ENCODE measurements at places on chromosomes 3 and 15.

DNA sequence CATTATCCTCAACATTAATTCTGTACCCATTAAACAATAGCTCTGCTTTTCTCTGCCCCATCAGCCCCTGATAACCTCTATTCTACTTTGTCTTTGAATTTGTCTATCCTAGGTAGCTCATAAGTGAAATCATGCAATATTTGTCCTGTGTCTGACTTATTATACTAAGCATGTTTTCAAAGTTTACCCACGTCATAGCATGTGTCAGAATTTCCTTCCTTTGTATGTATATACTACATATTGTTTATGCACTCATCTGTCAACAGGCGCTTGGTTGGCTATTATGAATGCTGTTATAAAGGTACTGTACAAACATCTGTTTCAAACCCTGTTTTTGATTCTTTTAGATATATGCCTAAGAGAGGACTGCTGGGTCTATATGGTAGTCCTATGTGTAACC is 18.2 kb downstream of the CSNK1G1 start:
- DNase-seq, result no peak

GRCh38 chr3:177673112-177673914 is 476.0 kb upstream of the TBL1XR1 start:
- DNase-seq, result peak; percentile 26

- no peak for DNase-seq
These were observed 27.3 kb downstream of the MOBP start for GRCh38 chr3:39494781-39495180.

GRCh38 chr3:29280404-29281093 is at the start of gene RBMS3:
Gene RBMS3 (plus strand): TSS chr3:29281071.
- peak; percentile 86 for DNase-seq

DNA sequence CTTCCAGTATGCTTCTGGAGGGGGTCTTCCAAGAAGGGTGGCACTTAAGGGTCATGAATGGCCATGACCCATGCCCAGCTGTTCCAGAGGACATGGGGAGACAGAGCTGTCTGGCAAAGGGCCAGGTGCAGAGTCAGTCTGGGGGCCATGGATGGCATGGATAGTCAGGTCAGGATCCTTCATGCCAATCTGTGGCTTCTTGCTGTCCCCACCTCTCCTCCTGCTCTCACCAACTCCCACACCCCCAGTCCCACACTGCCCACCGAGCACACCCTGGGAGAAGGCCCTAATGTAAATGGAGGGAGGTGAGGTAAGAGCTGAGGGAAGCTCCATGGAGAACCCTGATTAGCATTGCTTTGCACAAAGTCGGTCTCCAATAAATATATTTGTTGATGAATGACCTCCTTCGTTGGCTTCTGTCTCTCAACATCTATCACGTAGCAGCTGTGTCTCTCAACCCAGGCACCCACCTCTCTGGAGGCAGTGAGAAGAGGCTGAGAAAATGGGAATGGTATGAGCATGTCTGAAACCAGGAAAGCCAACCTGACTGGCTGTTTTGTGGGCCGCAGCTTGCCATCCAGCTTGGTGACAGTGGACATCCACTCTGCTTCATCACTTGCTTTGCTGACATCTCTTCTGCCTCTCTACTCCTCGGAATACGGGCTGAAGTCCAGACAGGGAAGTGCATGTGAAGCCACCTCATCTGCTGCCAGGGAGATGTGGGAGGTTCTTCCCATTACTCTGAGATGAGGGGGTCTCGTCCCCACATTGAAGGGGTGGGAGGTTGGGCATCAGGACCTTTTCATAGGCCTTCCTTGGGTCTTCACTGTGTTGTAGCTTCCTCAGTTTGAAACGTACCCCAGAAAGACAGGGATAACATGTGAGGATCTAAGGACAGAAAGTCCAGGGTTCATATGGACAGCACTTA is 37.7 kb upstream of the RAB6B start:
- no peak for DNase-seq

DNA sequence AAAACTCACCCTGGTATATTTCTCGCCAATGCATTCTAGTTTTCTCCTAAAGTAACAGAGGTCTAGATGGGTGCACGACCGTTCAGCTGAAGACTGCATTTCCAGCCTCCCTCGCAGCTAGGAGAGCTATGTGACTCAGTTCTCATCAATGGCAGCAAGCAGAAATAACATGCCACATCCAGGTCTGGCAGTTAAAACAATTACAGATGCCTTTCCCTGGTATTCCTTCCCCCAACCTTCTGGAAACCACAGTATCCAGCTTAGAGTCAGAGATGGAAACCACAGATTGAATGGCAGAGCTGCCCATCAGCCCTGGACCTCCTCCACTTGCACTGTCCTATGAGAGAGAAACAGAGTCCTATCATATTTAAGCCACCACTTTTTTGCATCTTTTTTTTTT is 4.8 kb downstream of the HAPLN3 start:
- no peak for DNase-seq

- no peak for DNase-seq
These were observed 50.3 kb downstream of the APBA2 start for GRCh38 chr15:28936081-28936480.

GRCh38 chr3:3798631-3799113 is 559 bp upstream of the LRRN1 start:
- DNase-seq, result no peak

Measured in NCI-H460 (cell line).